Activated naive CD4-positive, alpha-beta T cell treated with anti-CD3 and anti-CD28 coated beads, Interleukin-2, amount 50 U/mL, for 16 hours (primary cell): ENCODE measurements at places on chromosomes 3 and 15.

DNA sequence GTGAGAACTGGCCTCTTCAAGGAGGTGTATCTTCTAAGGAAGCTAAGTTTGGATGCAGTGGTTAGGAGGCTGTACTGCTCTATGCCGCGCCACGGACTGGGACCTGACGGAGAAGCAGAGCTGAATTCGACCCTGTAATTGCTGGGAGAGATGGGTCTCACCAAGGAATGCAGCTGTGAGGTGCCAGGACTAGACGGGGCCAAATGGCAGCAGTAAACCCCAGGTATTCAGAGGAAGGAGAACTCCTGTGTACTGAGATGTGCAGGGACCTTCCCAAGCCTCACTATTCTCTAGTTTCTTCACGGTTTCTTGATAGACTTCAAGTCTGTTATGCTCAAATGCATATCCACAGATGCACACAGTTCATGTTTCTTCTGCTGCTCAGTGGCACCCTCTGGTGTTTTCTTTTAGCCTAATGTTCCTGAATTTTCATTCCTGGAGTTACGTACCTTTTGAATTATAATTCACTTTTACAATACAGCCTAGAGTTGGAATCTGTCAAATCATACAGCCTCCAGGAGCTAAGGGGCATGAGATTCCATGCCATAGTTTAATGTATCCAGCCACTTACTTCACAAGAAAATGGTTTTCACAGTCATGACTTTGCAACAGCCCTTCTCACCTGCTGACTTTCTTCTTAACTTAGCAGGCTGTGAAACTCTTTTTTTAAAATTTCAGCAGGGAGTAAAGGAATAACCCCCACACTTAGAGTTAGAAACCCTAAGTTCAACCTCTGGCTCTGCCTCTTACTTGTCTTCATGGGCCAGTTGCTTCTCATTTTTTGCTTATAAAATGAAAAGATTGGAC is 61.8 kb downstream of the GLDN start:
- no peak for DNase-seq

DNA sequence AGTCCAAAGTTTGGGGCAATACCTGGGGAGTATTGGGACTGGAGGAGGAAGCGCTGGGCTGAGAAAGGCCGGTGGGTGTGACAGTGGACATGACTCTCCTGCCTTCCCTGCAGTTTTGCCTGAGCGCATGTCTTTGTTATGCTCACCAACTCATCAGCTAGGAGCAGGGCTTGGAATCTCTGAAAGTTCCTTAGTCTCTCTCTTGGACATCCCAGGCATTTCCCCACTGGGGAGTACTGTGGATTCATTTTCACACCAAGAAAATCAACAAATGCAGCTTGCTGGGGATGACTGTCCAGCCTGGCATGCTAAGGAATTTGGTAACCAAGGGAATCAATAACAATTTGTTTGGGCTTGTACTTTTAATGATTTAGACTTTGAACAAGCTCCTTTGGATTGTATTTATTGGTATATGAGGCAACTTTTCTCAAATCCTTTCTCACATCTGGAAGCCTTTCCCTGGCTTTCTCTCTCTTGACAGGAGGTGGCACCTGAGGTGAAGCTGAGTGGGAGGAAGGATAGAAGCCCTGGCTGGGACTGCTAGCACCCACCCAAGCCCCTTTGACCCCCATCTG is 48.5 kb upstream of the CHST2 start:
- DNase-seq, result no peak

DNA sequence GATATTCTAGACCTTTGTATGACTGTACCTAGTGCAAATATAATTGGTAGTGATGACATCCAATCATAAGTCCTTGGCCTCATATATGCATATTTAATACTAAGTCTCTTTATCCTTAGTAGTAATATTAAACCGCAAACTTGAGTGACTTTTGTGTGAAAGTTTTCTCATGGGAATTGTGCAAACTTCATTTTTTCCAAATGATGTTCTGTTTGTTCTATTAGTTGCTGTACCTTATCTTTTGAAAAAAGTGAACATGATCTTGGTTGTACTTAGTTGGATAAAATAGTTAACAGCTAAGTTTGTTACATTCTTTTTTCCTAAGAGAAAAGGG is 43.2 kb downstream of the TMEM45A start:
- DNase-seq, result no peak

GRCh38 chr15:57237676-57238075 is 138.6 kb upstream of the CGNL1 start:
- no peak for DNase-seq

DNA sequence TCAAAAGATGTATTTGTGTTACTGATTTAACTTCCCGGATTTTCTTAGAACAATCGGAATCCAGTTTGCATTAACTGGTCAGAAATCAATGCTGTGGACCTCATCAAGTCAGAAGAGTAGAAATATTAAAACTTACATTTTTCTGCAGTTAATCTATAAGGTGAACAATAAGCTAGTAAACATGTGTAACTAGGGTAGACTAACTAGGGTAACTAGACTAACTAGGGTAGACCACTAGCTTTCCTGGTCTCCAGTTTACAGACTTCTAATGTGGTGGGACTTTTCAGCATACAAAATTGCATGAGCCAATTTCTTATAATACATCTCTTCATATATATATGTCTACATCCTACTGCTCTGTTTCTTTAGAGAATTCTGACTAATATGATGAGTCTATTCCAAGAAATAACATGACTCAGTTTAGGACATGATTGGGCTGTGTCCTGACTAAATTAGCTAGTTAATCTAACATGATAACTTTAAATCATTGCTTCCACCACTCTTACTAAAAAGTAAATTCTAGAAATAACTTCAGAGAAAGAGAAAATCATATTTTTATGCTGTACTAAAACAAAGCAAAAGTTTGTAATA is 5.3 kb downstream of the PLSCR2 start:
- no peak for DNase-seq

DNA sequence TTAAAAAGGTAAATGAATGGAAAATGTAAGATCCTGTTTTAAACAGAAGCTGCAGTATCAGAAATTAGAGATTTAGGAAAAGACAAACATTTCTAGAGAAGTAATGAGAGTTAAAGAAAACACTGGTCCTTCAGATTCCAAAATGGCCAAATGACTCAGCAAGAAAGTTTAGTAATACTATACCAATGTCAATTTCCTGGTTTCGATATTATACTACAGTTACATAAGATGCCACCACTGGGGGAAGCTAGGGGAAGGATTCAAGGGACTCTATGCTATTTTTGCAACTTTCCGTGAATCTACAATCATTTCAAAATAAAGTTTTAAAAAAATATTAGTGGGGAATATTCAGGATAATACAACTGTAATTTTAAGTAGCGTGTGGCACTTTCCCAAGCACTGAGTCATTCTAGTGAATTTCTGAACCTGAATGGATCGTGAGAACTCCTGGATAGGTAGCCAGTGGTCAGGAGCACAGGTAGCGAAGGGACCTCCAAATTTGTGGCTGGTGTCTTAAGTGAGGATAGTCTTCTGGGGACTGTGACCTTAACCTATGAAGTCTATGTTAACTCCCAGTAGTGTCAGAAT is 37.6 kb downstream of the TMCC1 start:
- DNase-seq, result no peak

GRCh38 chr3:50267280-50267913 is 1.6 kb upstream of the SEMA3B start:
- DNase-seq, result no peak

GRCh38 chr15:76328106-76328696 is 8.4 kb upstream of the ISL2 start:
- DNase-seq, result no peak

- DNase-seq, result no peak
Observed at GRCh38 chr3:59001675-59002074, 48.1 kb downstream of the CFAP20DC start.

DNA sequence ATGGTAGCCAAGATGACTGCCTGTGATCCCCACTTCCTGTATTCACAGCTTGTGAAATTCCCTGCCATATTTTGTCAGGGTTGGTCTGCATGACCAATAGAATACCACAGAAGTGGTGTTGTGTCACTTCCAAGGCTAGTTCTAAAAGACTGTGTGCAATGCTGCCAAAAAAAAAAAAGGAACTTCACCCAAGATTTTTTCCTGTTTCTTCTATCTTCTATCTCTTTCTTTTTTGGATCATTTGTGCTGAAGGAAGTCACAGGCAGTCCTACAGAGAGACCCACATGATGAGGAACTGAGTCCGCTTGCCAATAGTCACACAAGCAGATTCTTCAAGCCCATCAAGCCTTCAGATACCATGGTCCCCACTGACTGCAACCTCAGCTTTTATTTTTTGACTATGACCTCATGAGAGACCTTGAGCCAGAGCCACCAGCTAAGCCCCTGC is 18.1 kb upstream of the RAF1 start:
- DNase-seq, result no peak

DNA sequence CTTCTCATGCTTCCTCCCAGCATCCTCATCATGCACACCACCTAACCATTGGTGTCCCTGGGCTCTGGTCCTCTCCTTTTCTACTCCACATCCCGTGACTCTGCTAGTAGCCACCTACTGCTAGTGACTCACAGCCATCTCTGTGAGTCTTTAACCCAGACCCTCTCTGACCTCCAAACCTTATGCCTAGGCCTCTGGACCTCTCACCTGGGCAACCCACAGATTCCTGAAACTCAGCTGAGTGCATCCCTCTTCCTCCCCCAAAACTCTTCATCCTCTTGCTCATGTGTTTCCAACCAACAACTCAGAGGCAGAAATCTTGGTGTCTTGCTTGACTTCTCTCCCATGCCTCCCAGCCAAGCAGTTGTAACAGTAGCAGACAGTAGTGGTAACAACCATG is 20.0 kb upstream of the SLCO2A1 start:
- no peak for DNase-seq

- no peak for DNase-seq
Observed at GRCh38 chr3:177106184-177106583, 91.1 kb downstream of the TBL1XR1 start.

DNA sequence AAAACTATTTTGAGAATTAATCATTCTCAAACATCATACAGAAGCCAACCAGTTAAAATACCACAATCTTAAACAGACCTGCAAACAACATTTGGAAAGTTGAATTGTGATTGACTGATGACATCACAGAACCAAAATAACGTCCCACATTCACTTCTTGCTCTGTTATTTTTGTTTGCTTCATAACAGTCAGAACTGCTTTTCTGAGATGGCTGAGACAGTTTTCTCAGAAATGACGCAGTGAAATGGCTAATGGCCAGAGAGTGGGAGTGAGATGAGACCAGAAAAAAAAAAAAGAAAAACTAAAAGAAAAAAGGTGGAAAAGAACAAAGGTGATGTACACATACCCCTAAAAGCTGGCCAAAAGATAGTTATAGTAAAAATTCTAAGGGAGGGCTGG is 1061.2 kb downstream of the FHIT start:
- no peak for DNase-seq

DNA sequence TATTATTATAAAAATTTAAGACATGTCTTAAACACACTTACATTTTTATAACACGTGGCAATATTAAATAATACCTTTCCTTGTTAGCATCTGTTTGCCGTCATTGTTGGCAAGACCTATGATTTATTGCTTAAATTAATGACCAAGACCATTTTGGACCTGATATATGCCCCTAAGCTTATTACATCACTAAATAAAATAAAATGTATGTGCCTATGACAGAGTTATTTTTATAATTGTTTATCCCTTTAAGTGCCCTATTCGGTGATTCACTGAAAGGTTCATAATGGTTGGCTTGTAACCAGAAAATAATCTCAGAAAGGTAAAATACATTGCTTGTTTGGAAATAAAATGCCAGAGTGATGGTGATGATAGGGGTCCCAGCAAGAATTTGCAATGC is 17.5 kb downstream of the CDIN1 start:
- no peak for DNase-seq

DNA sequence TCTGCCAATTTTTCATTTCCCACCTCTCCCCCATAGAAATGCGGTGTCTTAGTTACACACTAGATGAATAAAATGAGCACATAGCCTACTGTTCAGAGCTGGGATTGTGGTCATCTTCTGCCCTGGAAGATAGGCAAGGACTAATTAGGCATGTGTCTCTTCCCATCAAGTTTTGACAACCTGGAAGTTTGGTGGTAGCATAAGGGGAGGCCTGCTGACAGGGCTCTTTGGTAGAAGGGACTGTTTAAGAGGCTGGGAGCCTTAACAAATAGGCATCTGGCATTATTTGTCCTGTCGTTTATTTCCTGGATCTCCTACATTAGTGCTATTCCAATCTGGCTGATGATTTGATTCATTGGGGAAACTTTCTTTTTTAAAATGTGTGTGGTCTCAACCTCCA is 512.3 kb downstream of the ZNF385D start:
- no peak for DNase-seq

DNA sequence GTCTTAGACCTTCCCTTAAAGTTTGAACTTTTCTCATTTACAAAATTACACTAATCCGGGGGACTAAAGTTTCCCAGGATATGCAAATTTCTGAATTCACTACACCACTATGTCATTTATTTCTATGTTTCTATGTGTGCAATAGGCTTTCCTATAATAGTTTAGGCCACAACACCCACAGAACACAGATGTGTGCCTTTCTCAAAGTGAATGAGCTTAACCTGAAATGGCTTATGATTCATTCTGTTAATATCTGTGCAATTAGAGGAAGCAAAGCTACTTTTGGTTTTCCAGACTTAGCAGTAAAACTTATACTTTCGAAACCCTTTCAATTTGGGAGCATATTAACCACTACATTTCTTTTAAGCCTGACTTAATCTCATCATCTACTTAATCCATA is 748.1 kb downstream of the GBE1 start:
- no peak for DNase-seq

- DNase-seq, result no peak
Observed at GRCh38 chr3:152305075-152305474, 36.3 kb downstream of the MBNL1 start.

DNA sequence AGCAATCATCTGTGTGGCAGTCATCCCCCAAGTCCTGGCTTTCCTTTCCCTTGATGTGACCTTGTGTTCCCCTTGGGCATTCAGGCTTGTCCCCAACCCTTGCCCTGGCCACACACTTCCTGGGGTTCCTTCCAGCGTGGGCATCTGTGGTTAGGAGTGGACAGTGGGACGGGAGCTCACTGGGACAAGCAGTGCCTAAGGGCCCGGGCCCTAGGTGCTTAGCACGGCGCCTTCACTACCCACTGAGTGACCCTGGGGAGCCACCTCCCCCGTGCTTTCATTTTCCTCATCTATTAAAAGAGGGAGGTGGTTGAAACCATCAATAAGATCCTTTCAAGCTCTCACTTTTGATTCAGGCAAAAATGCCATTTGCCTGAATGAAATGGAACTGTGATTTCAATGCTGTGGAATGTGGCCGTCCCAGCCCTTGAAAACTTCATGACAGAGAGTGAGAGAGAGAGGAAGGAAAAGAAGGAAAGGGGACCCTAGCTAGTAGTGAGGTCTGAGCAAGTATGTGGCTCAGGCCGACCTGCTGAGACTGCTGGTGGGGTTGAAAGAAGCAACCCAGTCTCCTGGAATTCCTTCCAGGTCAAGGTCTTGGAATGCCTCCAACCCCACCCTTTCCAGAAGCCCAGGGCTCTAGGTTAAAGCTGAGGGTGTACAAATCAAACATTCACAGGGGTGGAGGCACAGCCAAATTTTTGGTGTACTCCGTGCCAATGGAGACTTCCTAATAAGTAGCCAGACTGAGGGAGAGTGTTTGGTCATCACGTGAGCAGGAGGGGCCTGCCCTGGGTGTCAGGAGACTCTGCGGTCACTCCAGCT is 302.9 kb downstream of the TLE3 start:
- DNase-seq, result no peak

- no peak for DNase-seq
Observed at GRCh38 chr3:42129014-42129953, 38.1 kb downstream of the TRAK1 start.
